A549 treated with DMSO at 1 μM for 4 hours (cell line): ENCODE measurements at places on chromosomes 3 and 15. TPM values are rescaled to one million over a fixed set of nuclear protein-coding genes. Genes with fewer than 3 reads are reported as not detected.

The C2CD4B gene
- total RNA-seq = 0.07 to 0.09 TPM (median 0.08 TPM) in 3 of 5 replicates, not detected in the others

The TMEM62 gene
- 7.3 to 9.4 TPM (median 7.9 TPM) in 5 replicates for total RNA-seq

The ELL3 gene
- total RNA-seq = 0.77 to 1.8 TPM (median 1.6 TPM) in 5 replicates

The P2RY14 gene
- total RNA-seq = not detected in 5 replicates

The VWA5B2 gene
- total RNA-seq = 0.38 to 0.56 TPM (median 0.48 TPM) in 5 replicates

The CADM2 gene
- 0.12 to 0.23 TPM (median 0.17 TPM) in 4 of 5 replicates, not detected in the other for total RNA-seq

The MESP2 gene
- total RNA-seq = 0.37 to 0.65 TPM (median 0.62 TPM) in 5 replicates

The PPP1R14D gene
- 0.19 to 0.35 TPM (median 0.28 TPM) in 3 of 5 replicates, not detected in the others for total RNA-seq

The GABRB3 gene
- total RNA-seq = 65.5 to 99.5 TPM (median 86.7 TPM) in 5 replicates

The ZNF662 gene
- total RNA-seq = not detected in 5 replicates

The DNAH12 gene
- 0.07 to 0.12 TPM (median 0.09 TPM) in 4 of 5 replicates, not detected in the other for total RNA-seq

The INSYN1 gene
- 1.4 to 2.6 TPM (median 2.1 TPM) in 5 replicates for total RNA-seq

The WDR82 gene
- 50.0 to 59.3 TPM (median 55.6 TPM) in 5 replicates for total RNA-seq

The CIDEC gene
- 1.8 to 2.8 TPM (median 2.1 TPM) in 5 replicates for total RNA-seq

The TUSC7 gene
- total RNA-seq = not detected in 5 replicates

The SELENOS gene
- total RNA-seq = 129 to 146 TPM (median 142 TPM) in 5 replicates

The CCDC39 gene
- 0.13 TPM in 1 of 5 replicates, not detected in the others for total RNA-seq

The FAM240A gene
- not detected in 5 replicates for total RNA-seq

The LIPC gene
- 0.11 to 0.16 TPM in 2 of 5 replicates, not detected in the others for total RNA-seq

The SPATA12 gene
- 0.45 to 0.64 TPM (median 0.52 TPM) in 5 replicates for total RNA-seq

The MKRN2OS gene
- total RNA-seq = not detected in 5 replicates

The PIERCE2 gene
- total RNA-seq = 3.2 to 4.1 TPM (median 3.8 TPM) in 5 replicates

The HTR3E gene
- total RNA-seq = not detected in 5 replicates

The GNAT1 gene
- total RNA-seq = 0.09 TPM in 1 of 5 replicates, not detected in the others

The DUOXA1 gene
- total RNA-seq = 0.08 to 0.18 TPM (median 0.17 TPM) in 5 replicates

The CASR gene
- total RNA-seq = not detected in 5 replicates

The TM4SF18 gene
- total RNA-seq = 44.7 to 51.2 TPM (median 50.3 TPM) in 5 replicates

The WDR5B gene
- 3.0 to 4.1 TPM (median 3.4 TPM) in 5 replicates for total RNA-seq

The TRH gene
- not detected in 5 replicates for total RNA-seq

The AMT gene
- total RNA-seq = 0.24 to 0.62 TPM (median 0.26 TPM) in 5 replicates

The LHFPL4 gene
- total RNA-seq = 0.06 to 0.15 TPM (median 0.08 TPM) in 5 replicates

The GXYLT2 gene
- 1.2 to 2.2 TPM (median 1.7 TPM) in 5 replicates for total RNA-seq

The TMEM266 gene
- total RNA-seq = 0.05 to 0.11 TPM (median 0.07 TPM) in 5 replicates

The OSTN gene
- not detected in 5 replicates for total RNA-seq

The CACNA1D gene
- total RNA-seq = 0.68 to 1.6 TPM (median 0.98 TPM) in 5 replicates

The SLC12A1 gene
- not detected in 5 replicates for total RNA-seq

The CRTAP gene
- total RNA-seq = 247 to 311 TPM (median 300 TPM) in 5 replicates

The IL16 gene
- 0.15 to 0.24 TPM in 2 of 5 replicates, not detected in the others for total RNA-seq

The SERPINI2 gene
- total RNA-seq = not detected in 5 replicates

The P2RY13 gene
- not detected in 5 replicates for total RNA-seq

The NOX5 gene
- total RNA-seq = 0.12 to 0.48 TPM (median 0.20 TPM) in 5 replicates

The CD200R1 gene
- total RNA-seq = 0.06 to 0.10 TPM (median 0.06 TPM) in 3 of 5 replicates, not detected in the others

The ARNT2 gene
- total RNA-seq = 16.8 to 20.6 TPM (median 18.4 TPM) in 5 replicates

The FANCD2OS gene
- total RNA-seq = not detected in 5 replicates

The TEX9 gene
- total RNA-seq = 4.1 to 6.3 TPM (median 5.2 TPM) in 5 replicates

The PLCH1 gene
- total RNA-seq = 1.0 to 1.6 TPM (median 1.2 TPM) in 5 replicates

The SRP14 gene
- total RNA-seq = 232 to 261 TPM (median 254 TPM) in 5 replicates

The MAN2C1 gene
- 68.6 to 83.0 TPM (median 80.2 TPM) in 5 replicates for total RNA-seq

The AP3B2 gene
- 0.61 to 1.2 TPM (median 0.74 TPM) in 5 replicates for total RNA-seq

The TPRG1 gene
- total RNA-seq = 0.14 to 0.55 TPM (median 0.24 TPM) in 5 replicates

The DGKG gene
- total RNA-seq = 9.0 to 15.4 TPM (median 10.1 TPM) in 5 replicates

The BCHE gene
- 1.1 to 1.2 TPM (median 1.1 TPM) in 5 replicates for total RNA-seq

The FEZF2 gene
- not detected in 5 replicates for total RNA-seq

The SERINC4 gene
- 0.06 to 0.23 TPM (median 0.12 TPM) in 4 of 5 replicates, not detected in the other for total RNA-seq
